ENCODE measurements at places on chromosomes 6 and 20. TPM values are rescaled to one million over a fixed set of nuclear protein-coding genes. Genes with fewer than 3 reads are reported as not detected.

DLL1 gene
- 18.8 TPM for total RNA-seq

SLC17A4 gene
- not detected for total RNA-seq

C6orf118 gene
- total RNA-seq = not detected

PBOV1 gene
- total RNA-seq = not detected

DACT2 gene
- 0.48 TPM for total RNA-seq

HSP90AB1 gene
- total RNA-seq = 1,222 TPM

MYCT1 gene
- total RNA-seq = not detected

RFX6 gene
- not detected for total RNA-seq

TTLL9 gene
- not detected for total RNA-seq

MAD2L1BP gene
- total RNA-seq = 31.7 TPM

CUL7 gene
- total RNA-seq = 12.6 TPM

RNF39 gene
- 3.6 TPM for total RNA-seq

TSPO2 gene
- total RNA-seq = not detected

PPP1R10 gene
- 42.6 TPM for total RNA-seq

DZANK1 gene
- total RNA-seq = 1.8 TPM

TGM3 gene
- total RNA-seq = not detected

DEK gene
- total RNA-seq = 125 TPM

GSTA3 gene
- not detected for total RNA-seq

TFAP2D gene
- total RNA-seq = not detected

All from foreskin keratinocyte (primary cell).